ENCODE measurements at places on chromosomes 16 and 17.

DNA sequence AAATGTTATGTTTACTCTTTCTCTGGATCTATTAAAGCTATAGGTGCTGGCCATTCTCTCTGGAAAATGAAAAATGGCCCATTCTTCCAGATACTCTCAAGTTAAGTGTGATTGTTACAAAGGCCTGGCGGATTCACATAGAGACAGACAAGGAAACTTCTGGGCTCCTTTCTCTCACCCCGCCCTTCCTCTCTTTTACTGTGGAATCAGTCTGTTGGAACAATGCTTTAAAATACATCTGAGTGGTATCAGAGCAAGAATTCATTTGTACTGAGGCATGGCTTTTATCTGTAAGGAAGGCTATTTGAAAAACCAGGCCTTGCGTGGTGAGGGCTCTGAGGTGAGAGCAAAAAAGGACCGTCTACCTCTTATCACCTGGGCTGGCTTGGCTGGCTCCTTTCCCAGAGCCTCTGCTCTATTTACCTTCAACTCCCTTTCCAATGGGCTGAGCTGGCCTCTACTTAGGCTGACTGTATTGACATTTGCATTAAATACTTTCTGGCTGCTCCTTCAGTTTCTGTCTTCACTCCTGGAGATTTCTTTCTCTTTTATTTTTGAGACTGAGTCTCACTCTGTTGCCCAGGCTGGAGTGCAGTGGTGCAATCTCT lies 274.0 kb downstream of the PHKB start:
- no peak for DNase-seq

DNA sequence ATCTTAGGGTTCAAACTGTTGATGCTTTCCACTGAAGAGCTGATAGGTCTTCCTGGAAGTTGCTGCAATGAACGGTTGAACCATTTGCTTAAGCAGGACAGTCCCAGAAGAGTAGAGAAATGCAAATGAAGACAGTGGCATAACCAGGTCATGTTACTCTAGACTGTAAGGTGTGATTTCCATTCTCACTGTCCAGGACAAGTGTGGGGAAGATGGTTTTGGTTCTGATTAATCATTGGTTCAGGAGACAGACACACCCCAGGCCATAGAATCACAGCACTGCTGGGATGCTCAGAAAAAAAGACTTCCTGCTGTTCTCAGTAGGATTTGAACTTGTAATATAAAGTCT lies 34.8 kb upstream of the XYLT2 start:
- DNase-seq: no peak

DNA sequence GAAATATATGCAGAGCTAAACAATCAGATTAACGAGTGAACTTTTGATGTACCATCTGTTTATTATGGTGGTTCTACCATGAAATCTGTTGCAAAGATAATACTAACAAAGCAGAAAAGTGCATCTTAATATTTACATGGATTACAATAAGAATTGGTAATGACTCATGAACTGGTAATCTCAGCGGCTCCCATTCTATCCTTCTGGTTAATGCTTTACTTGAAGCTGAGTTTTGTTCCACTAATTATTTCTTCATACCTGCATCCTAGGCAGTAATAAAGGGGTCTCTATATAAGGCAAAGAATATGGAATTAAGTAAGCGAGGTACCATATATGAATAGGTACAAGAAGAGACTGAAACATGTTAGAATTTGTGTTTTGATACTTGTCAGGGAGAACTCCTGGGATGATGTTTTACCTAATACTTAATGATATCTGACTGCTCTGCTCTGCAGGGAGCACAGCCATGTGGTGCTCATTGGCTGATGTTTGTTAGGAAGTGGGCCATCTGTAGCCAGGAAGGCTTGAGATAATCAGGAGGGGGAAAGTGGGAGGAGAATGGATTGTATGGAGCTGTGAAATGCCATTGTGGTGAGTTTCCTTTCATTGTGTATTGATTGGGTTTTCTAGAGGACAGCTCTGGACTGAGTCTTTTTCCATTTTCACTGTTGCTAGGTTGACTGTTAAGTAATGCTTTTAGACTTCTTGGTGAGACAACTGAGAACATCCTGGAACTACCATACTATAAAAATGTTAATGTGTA lies 52.6 kb downstream of the MAP2K6 start:
- DNase-seq: no peak

- DNase-seq: no peak
Measured at GRCh38 chr16:64392456-64392855, 729.4 kb downstream of the CDH11 start.

DNA sequence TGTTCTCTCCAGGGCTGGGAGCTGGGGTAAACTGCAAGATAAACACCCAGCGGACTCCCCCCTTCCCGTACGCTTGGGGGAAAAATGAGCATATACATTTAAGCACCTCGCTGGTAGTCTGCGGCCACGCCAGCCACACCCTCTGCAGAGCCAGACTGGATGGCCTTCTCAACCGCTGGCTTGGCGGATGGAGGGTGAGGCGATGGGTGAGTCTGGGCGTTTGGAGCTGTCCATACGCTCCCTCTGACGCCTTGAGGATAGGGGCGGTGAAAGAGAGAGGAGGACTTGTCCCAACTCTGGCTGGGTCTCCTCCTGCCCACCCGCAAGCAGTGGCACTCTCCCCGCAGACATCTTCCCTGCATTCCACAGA lies 1.0 kb downstream of the ITGA3 start:
- DNase-seq: no peak
